CD4-positive, alpha-beta T cell (primary cell): ENCODE measurements at places on chromosomes 12 and 14.

GRCh38 chr14:54189748-54190354 lies 207.0 kb upstream of the CDKN3 start:
- no peak for DNase-seq

- no peak for DNase-seq
Measured at GRCh38 chr12:53518381-53518780, 11.1 kb upstream of the NPFF start.

DNA sequence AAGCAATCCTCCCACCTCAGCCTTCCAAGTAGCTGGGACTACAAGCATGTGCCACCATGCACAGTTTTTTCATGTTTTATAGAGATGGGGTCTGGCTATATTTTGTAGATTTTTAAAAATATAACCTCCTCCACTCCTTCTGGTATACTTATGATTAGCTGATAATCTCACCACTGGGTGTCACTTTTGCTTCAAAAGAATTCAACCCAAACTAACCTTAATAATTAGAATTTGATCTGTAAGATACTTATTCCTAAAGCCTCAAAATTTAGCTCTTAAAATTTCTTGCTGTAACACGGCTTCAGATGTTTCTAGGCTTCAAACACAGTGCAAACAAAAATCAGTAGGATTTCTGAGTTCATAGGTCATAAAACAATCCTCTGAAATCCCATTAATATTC lies 130.3 kb downstream of the CEP83 start:
- no peak for DNase-seq

GRCh38 chr12:105813201-105813600 lies 325.6 kb downstream of the NUAK1 start:
- DNase-seq: no peak

GRCh38 chr14:72975770-72976169 lies 49.5 kb downstream of the DCAF4 start:
- no peak for DNase-seq

DNA sequence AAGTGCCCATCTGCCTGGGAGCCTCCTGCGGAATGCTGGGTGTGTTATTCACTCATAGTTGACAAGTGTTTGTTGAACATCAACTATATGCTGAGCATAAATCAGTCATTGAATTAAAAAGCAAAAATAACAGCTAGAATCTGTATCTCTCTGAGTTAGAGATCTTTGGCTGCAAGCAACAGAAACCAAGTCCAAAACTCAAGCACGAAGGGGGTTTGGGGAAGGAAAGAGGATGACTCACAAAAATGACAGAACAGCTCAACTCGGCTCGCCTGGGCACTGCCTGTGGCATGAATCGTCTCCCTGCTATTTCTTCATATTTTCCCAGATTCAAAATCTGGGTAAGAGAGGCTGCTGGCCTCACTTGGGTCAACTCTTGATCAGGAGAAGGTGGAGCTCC lies 72.6 kb upstream of the NCOR2 start:
- DNase-seq: no peak

DNA sequence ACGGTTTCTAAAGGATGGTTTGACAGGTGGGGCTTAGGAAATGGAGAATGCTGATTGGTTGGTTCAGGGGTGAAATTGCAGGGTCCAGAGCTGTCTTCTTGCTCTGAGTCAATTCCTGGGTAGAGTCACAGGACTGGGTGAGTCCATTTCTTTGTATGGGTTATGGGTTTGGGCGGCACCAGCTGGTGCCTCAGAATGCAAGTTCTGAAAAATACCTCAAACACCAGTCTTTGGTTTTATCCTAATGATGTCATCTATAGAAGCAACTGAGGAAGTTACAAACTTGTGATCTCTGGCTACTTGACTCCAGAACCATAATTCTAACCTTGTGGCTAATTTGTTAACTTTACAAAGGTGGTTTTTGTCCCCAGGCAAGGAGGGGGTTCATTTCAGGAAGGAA lies 47.6 kb upstream of the EIF5 start:
- no peak for DNase-seq

DNA sequence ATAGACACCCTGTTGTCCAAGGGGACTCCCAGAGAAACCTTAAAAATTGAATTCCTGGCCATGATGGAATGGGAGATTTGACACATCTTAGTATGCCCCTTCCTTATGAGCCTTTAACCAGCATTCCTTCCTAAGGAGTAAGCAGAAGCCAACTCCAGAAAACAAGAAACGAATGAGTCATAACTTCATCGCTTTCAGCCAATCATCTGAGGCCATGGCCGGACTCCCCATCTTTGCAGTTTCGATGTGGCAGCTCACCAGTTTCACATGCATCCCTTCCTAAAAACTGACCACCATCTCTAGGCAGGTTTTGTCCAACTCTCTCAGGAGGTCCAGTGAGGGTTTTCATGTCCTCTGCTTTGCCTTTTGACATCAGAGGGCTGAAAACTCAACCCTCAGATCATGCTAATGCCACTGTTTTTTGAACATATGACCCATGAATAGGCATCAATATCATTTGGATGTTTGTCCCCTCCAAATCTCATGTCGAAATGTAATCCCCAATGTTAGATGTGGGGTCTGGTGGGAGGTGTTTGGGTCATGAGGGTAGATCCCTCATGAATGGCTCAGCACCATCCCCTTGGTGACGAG lies 19.9 kb downstream of the DAAM1 start:
- no peak for DNase-seq

- no peak for DNase-seq
Measured at GRCh38 chr12:12821975-12822374, 8.8 kb downstream of the DDX47 start.

- DNase-seq: no peak
Measured at GRCh38 chr14:101855958-101856357, 94.4 kb downstream of the PPP2R5C start.

DNA sequence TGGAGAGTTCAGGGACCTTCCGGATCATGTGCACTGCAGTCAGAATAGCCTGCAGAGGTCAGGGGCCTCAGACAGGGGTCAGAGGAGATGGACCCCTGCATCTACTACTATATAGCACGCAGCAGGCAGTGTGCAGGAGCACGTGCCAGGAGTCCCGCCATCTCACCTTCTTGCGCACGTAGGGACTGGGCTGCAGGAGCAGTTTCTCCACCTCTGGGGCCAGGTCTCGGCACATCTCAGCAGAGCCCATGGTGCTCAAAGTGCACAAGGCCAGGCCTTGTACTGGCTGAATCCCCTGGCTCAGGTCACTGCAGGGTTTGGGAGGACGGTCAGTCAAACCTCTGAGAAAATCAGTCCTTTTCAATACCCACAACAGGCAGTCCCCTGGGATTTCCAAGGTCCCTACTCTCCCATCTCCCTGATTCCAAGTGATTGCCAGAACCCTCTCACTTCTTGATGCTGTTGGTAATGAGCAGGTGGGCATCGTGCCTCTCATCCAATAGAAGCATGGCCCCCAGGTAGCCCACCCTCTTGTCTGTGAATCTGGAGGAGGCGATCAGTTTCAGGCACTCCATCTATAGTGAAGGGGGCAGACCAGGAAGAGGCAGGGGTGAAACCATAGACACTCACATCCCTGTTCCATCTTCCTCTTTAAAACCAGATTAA lies 1.3 kb downstream of the AP1G2 start:
- DNase-seq: no peak

DNA sequence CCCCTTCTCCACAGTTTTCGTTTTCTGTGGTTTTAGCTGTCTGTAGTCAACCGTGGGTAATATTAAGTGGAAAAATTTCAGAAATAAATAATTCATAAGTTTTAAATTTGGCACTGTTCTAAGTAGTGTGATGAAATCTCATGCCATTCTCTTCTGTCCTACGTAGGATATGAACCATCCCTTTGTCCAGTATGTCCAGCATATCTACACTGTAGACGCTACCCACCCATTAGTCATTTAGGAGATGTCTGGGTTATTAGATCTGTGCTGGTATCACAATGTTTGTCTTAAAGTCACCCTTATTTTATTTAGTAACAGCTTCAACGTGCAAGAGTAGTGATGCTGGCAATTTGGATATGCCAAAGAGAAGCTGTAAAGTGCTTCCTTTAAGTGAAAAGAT lies 44.7 kb downstream of the ATF7IP start:
- no peak for DNase-seq

GRCh38 chr14:51546603-51547258 lies 105.0 kb upstream of the FRMD6 start:
- no peak for DNase-seq

DNA sequence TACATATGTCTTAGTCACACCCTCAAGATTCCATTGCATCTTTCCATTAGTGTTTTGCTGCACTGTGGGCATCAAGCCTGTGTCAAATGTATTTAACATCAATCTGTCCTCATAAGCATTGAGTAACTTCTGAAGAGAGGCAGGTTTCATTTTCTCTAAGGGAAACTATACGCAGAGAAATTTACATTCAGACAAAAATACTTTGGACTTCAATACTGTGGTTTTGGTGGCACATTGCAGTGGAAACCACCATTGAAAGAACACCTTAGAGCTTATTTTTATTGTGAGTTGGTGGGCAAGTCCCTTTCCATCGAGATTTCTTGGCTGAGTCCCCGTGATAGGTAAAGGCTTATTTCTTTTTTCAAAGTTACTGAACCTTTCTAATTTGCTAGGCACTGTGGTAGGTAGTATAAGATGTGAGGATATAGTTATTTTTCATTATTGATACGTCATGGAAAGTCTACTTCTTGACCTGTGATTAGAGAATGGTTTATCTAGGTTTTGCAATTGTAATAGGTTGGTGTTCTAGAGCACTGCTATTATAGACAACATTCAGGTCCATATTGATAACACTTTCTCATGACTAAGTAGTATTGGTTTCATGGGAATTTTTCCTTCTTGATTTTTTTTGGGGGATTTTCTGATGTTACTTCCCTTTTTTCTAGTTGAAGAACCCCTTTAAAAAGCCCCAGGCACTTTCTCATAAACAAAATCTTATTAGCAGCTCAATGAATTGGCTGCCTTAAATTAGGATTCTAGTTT lies 81.9 kb downstream of the CFAP54 start:
- no peak for DNase-seq

DNA sequence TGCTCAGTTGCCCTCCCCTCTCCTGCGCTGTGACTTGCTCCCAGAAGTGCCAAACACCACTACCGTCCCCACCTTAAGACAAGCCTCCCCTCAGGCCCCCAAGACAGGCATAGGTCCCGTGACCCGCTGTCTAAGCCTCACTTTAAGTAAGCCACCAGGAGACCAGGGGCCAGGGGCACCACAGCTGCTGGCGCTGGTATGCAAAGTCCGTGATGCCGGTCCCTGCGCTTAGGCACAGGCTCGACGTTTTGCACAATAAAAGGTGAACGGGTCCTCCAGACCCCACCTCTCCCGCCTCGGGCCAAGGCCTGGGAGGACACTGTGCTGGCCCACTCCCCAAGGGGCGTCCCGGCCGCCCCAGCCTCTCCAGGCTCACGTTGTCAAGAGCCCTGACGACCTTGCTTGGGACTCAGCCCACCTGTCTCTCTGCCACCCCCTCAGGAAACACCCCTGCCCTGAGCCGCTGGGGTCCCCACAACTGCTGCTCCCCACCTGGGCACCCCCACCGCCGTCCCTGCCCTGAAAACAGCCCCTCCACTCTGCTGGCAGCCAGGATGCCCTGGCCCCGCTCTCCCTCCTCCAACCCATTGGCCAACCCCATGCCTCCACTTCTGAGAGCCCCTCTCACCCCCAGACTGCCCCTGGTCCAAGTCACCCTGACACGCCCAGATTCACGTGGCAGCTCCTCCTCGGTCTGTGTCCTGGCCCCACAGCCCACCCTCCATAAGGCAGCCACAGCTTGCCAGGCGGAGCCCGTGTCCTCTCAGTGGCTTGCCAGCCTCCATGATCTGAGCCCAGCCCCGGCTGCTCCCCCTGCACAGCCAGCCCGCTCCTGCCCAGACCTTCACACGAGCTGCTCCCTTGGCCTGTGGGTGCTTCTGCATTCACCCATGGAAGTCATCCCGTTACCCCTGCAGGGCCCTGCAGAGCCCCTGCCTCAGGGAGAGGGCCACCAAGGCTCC lies 11.9 kb downstream of the JAG2 start:
- no peak for DNase-seq

GRCh38 chr14:74891870-74892269 lies 10.2 kb downstream of the DLST start:
- no peak for DNase-seq

- DNase-seq: no peak
Measured at GRCh38 chr12:65826353-65827171, 2.3 kb downstream of the HMGA2 start.

GRCh38 chr12:12839003-12839395 lies 25.9 kb downstream of the DDX47 start:
- no peak for DNase-seq

DNA sequence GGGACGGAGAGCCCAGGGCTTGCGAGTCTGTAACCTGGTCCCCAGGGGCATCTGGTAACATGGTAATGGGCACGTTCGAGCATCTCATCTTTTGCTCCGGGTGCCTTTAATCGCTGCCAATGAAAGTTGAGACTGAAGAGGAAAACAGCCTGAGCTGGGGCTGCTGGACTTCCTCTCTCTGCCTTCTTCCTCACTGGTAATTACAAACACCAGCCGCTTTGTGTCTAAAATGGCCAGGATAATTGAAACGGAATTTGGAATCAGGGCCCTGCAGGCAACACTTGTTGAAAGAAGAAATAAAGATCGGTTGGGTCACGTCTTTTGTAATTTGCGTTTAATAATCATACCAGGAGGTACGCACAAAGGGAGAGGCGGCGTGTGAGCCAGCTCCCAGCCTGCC lies 51.5 kb upstream of the GPATCH2L start:
- no peak for DNase-seq

GRCh38 chr12:69689638-69690037 lies 9.5 kb downstream of the BEST3 start:
- no peak for DNase-seq

- DNase-seq: no peak
Measured at GRCh38 chr14:36503771-36504741, 16.0 kb downstream of the NKX2-1 start.

GRCh38 chr14:72024043-72024407 lies 91.8 kb downstream of the RGS6 start:
- DNase-seq: peak; percentile 0

- no peak for DNase-seq
Measured at GRCh38 chr14:51138404-51139103, 43.6 kb upstream of the TRIM9 start.

DNA sequence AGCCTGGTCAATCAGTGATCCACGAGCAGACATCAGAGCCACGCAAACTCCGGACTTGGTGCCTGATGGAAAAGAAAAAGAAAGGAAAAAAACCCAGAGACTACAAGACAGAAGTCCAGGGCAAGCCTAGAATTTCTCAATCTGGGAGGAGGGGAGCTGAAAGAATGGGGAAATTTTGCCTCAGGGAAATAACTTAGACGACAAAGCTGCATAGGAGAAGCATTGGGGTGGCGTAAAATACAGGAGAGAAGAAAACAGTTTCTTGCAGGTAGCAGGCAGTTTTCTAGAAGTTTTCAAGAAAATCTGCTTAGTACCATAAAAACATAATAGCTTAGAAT lies 2.6 kb upstream of the SLC11A2 start:
- DNase-seq: no peak

- DNase-seq: peak; percentile 62
Measured at GRCh38 chr12:121804417-121805111, 755 bp downstream of the SETD1B start.

- no peak for DNase-seq
Measured at GRCh38 chr14:102930138-102930752, 7.8 kb downstream of the AMN start.

- DNase-seq: no peak
Measured at GRCh38 chr12:123033392-123034021, 53.0 kb downstream of the ARL6IP4 start.
